ENCODE measurements at places on chromosomes 1 and 21. TPM values are rescaled to one million over a fixed set of nuclear protein-coding genes. Genes with fewer than 3 reads are reported as not detected.

Gene MYBPH
- not detected for polyA plus RNA-seq

DNA sequence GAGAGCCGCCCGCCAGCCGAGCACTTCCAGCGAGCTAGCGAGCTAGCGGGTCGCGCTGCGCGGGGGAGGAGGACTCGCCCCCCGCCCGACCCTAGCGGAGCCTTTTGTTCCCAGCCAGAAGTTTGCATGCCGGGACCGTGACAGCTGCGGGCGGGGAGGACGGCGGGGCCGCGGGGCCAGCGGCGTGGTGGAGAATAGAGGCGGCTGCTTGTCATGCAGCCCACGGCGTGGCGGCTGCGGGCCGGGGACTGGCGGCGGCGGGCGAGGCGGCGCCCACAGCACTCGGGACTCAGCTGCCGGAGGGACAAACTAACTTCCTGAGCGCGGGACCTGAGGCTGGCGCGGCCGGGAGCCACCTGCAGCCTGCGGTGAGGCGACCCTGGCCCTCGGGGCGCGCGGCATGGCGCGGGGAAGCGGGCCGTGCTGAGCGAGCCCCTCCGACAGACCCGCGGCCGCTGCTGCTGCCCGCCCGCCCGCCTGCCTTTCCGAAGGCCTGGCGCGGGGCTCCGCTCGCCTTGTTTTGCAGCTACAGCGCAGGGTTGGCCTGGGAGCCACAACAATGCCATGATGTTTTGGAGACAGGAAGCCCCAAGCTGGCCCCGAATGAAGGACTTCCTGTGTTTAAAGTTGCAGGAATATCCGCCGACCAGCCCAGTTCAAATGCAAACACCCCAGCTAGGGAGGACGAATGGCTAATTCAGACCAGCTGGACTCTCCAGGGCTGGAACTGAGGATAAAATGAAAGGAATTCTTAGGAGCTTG, 82.2 kb upstream of the BMP8A start:
- DNase-seq = no peak

- DNase-seq = no peak
These were observed 14.6 kb upstream of the JAK1 start for GRCh38 chr1:64980745-64981600.

DNA sequence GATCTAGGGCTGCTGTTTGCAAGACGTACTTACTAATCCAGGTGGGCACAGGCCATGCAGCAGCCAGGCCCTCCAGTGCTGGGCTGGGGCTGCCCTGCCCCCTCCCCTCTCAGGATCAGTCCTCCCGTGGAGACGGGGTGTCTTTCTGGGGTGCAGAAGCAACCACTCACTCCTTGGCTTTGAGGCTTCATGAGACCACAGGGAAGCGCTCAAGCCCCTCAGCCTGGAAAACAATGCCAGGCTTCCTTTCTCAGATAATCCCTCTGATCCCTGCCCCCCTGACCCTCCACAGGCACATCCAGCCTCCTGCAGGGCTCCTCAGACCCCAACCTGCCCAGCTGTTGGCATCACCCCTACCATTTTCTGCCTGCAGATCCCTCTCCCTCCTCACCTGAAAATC, 13.9 kb upstream of the C2CD2 start:
- no peak for DNase-seq

DNA sequence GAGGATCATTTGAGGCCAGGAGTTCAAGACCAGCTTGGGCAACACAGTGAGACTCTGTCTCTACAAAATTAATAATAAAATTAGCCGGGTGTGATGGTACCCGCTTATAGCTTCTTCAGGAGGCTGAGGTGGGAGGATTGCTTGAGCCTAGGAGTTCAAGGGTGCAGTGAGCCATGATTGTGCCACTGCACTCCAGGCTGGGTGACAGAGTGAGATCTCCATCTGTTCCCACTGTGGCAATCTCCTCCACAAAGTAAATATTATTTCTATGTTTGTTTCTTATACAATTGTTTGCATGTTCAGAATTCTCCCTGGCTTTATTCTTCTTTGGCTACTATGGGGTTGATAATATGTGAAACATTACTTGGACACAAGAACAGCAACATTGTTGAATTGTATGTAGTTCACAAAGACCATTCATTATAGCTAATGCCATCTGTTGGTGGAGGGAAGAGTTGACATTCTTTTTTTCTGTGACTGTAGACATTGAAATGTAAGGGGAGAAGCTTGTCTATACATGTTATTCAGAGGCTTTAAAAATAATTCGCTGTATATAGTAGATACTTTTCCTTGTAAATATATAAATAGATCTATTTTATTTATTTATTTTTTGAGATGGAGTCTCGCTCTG, 47.8 kb upstream of the SRSF10 start:
- DNase-seq = peak; percentile 30

DNA sequence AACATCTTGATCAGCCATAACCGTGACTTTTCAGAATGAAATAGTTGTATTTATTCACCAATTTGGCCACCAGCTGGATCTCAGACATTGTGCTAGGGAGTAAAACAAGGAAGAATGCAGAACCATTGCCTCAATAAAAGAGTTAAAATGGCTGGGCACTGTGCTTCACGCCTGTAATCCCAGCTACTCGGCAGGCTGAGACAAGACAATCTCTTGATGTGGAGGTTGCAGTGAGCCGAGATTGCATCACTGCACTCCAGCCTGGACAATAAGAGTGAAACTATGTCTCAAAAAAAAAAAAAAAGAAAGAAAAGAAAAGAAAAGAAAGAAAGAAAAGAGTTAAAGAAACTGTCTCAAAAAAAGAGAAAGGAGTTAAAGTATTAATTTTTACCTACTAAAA, 199.5 kb downstream of the TPR start:
- DNase-seq = no peak

DNA sequence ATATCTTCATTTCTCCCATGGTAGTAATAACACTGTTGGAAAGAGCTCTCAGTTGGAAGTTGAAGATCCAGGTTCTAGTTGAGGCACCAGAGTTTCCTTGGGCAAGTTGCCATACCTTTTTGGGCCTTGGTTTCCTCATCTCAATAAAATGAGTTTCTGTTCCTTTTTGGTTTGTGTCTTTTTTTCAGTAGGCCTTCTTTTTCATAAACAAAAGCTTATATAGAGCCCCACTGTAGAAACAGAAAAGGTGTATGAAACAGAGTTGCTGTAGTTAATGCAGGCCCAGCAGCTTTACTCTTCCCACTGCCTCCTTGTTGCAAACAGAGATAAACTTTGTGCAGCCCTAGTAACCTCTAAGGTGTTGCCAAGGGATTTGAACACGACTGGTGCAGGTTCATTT, 41.7 kb downstream of the WNT4 start:
- no peak for DNase-seq

Gene ACTN2
- polyA plus RNA-seq = not detected

All from CD4-positive, alpha-beta memory T cell (primary cell).